Stimulated activated CD8-positive, alpha-beta memory T cell treated with anti-CD3 and anti-CD28 coated beads, Interleukin-15, amount 100 ng/mL, for 48 hours (primary cell): ENCODE measurements at places on chromosomes 6 and 20.

GRCh38 chr6:10205892-10206291 lies 209.0 kb downstream of the TFAP2A start:
- DNase-seq, result no peak

DNA sequence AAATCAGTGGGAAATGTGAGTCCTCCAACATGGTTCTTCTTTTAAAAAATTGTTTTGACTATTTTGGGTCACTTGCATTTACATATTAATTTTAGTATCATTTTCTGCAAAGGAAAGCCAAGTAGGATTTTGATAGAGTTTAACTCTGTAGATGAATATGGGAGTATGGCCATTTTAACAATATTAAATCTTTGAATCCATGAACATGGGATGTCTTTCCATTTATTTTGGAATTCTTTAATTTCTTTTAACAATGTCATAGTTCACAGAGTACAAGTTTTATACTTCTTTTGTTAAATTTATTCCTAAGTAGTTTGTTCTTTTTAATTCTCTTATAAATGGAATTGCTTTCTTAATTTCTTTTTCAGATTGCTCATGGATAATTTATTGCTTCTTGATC lies 56.5 kb upstream of the ARMC2 start:
- DNase-seq, result no peak

- DNase-seq, result no peak
These were observed 920.1 kb upstream of the FLRT3 start for GRCh38 chr20:15257569-15257870.

- DNase-seq, result no peak
These were observed 162.8 kb downstream of the ZFAND3 start for GRCh38 chr6:37982317-37982716.

- no peak for DNase-seq
These were observed 94.5 kb upstream of the STXBP5 start for GRCh38 chr6:147109707-147110106.

GRCh38 chr6:35691027-35691824 lies 2.5 kb upstream of the FKBP5 start:
- no peak for DNase-seq

DNA sequence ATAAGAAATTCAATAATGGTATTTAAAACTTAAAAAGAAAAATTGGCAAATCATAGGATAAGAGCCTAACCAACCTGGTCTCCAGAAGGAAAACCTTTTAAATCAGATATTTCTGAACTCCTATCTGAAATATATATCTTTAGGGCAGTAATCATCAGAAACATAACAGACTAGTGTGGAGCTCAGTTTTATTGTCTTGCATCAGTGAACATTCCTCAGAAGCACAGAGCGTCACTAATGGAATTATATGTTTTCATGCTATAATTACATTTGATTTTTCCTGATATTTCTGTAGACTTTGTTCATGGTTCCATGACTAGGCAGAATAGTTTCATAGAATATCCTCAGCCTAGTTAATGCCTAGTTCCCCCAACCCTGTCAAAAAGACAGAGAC lies 262.2 kb downstream of the EYA4 start:
- no peak for DNase-seq

DNA sequence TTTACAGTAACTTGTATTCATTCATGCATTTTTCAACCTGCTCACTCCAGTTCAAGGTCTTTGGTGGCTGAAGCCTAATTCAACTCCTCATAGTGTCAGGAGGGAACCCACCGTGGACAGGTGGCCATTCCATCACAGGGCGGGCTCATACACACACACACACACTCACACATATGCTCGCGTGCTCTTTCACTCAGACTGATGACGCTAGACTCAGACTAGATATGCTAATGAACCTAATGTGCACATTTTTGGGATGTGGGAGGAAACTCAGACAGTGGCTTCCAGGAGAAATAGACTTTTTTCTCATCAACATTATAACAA lies 56.7 kb downstream of the TRIM27 start:
- no peak for DNase-seq

GRCh38 chr6:40326714-40327421 lies 260.3 kb downstream of the LRFN2 start:
- DNase-seq, result no peak

DNA sequence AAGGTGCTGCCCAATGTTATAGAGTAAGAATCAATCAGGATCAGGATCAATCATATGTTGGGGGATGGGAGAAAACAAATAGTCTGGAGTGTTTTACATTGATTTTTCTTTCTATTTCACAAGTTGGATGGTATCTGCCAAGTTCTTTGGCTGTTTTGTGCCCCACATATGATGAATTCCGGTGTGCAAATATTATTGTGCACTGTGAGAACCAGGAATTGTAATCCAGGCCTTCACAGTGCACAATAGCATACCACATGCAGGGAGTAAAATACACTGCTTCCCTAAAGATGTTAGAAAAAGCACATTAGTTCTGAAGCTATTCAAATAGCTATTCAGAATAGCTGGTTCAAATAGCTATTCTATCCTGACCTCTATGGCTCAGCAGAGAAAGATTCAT lies 133.7 kb downstream of the LCA5 start:
- DNase-seq, result no peak

DNA sequence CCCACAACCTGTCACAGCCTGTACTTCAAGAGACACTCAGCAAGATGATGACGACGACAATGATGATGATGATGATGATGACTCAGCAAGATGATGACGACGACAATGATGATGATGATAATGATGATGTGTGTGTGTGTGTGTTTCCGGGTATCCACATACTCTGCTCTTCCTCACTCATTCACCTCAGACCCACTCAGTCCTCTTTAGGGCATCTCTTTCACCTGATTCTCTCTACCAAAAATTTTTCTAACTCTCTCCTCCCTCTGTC lies 1.2 kb upstream of the EIF6 start:
- DNase-seq, result no peak

DNA sequence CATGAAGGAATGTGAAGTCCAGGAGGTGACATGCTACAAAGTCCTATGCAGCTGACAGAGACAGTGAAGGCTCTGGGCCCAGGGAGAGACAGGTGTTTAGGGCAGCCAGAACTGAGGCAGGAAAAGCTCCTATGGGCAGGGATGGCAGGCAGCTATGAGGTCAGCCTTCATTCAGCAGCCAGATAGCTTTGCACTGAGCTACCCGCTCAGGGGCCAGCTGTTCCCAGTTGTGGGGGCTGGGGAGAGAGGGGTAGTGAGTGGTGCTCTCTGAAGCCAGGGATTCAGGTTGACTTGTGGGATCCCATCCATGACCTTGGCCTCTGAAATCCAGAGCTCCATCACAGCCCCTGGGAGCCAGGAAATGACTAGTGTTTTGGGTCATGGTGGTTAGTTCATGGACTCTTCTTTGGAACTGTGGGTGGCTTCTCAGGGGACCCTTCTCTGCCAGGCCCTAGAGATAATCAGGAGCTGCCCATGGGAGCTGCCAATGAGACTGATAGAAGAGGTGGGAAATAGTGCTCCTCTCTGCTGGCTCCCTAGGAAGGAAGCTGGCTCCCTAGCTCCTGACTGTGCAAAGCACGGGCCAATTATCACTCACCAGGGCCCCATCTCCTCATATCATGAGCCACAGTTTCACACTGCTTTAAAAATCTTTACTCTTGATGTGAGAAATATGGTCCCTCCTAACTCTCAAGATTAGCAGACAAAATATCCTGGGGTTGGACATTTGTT lies 127.7 kb downstream of the VEGFA start:
- DNase-seq, result no peak

GRCh38 chr6:23111984-23112383 lies 542.6 kb downstream of the HDGFL1 start:
- DNase-seq, result no peak

DNA sequence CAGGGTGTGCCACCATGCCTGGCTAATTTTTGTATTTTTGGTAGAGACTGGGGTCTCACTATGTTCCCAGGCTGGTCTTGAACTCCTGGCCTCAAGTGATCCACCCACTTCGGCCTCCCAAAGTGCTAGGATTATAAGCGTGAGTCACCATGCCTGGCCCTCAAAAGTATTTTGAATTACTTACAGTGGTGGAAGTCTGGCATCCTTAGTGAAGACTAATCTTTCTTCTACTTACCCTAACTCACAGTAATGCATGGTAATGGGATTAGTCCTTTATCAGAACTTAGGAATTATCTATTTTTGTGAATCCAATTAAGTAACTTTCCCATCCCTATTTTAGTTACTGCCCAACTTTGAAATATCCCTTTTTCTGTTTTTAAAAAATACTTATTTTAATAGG lies 3.9 kb downstream of the RWDD1 start:
- no peak for DNase-seq

- no peak for DNase-seq
These were observed 48.9 kb upstream of the OGFRL1 start for GRCh38 chr6:71239694-71240093.

- DNase-seq, result no peak
These were observed 177.2 kb upstream of the EXOC2 start for GRCh38 chr6:870096-870495.

DNA sequence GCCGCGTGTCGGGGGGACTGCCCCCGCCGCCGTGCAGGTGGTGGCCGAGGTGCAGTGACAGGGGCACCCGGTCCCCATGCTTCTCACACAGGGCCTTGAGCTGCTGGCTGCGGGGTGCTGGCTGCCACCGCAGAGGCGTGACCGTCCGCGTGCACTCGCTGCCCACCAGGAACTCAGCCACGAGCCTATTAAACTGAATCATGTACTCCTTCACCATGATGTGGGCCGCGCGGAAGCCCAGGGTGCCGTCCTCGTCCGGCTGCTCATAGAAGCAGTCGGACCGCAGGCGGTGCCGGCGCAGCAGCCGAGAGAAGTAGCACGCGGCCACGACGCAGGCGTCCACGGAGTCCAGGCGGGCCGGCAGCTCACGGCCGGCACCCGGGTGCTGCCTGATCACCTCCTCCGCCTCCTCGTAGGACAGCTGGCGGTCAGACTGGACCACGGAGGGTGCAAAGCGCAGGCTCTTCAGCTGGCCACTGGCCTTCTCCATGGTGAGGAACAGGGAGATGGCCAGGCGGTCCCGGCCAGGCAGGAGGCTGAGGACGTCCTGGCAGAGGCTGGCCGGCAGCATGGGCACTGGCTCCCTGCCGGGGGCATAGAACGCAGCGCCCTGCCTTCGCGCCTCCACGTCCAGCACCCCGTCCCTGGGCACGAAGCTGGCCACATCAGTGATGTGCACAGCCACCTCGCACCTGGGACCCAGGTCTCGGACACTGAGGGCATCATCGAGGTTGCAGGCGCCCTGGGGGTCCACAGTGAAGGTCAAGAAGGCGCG lies 9.8 kb downstream of the HELZ2 start:
- no peak for DNase-seq

DNA sequence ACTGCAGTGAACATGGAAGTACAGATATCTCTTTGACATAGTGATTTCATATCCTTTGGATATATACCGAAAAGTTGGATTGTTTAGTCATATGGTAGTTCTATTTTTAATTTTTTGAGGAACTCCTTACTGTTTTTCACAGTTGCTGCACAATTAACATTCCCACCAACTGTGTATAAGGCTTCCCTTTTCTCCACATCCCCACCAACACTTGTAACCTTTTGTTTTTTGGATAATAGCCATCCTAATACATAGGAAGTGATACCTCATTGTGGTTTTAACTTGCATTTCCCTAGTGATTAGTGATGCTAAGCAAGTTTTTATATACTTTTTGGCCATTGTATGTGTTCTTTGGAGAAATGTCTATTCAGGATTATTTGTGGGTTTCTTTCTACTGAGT lies 45.1 kb upstream of the TENT5A start:
- no peak for DNase-seq
